GDM1 (cell line): ENCODE measurements at places on chromosomes 1 and 21.

DNA sequence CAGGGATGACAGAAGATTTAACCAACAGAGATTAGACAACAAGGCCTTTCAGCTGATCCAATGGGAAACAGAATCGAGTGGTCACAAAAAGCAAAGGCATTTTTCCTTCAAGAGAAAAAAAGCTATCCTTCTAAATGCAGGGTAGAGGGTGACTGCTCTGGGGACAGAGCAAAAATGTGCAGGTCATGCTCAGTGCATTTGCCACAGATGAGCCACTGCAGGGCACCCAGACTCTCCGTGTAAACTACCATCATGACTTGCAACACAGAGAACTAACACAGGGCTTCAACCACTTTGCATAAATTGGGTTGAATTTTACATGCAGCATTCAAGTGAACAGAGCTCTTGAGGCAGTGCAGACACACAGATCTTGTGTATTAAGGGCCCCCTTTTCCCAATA, 56.8 kb downstream of the PRKAB2 start:
- no peak for DNase-seq

DNA sequence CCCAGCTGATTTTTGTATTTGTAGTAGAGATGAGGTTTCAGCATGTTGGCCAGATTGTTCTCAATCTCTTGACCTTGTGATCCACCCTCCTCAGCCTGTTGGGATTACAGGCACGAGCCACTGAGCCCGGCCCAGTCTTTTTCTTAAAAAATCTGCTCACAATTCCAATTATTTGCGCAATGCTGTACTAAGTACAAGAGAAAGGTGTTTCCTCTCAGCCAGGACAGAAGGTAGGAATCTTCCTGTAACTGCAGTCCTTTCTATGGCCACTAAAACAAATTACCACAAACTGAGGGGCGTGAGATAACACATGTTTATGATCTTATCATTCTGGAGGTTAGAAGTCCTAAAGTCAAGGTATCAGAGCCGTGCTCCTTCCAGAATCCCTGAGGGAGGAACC, 6.9 kb upstream of the CBR3 start:
- DNase-seq, result no peak

GRCh38 chr1:194950584-194950983, 1657.7 kb downstream of the KCNT2 start:
- DNase-seq, result no peak

DNA sequence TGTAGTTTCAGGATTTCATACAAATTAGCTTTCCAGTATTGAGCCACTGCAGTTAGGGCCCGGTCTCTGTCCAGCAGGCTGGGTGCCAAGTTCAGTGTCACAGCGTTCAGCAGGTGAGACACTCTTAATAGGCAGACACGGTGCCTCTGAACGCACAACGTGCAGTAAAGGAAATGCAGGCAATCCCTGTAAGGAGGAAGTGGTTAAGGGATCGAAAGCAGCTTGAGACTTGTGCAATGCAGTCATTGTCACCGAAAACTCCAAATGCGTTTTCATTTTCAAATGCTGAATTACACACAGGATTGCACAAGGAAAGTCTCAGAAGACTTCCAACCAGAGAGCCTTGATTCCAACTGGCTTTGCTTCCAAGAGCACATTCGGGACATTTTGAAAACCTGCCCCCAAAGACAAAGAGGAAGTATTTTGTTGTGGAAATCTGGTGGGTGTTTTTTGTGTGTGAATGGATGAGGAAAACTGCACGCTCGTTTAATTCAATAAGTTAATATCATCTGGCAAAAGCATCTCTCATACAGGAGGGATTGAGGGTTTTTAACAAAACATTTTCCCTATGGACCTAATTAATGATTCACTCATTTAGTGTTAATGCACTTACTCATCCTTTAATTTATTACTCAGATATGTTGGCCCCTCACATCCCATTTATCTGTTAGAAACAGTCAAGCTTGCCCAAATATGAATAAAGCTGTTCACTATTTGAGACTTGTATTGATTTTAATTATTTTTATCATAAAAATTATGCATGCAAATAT, 61.6 kb downstream of the PTGS2 start:
- DNase-seq, result peak; percentile 47

GRCh38 chr1:246278371-246278770, 228.7 kb downstream of the SMYD3 start:
- no peak for DNase-seq

GRCh38 chr1:245310571-245311531, 156.1 kb downstream of the KIF26B start:
- DNase-seq, result peak; percentile 66

GRCh38 chr1:205470131-205470530, 14.3 kb upstream of the BLACAT1 start:
- no peak for DNase-seq

DNA sequence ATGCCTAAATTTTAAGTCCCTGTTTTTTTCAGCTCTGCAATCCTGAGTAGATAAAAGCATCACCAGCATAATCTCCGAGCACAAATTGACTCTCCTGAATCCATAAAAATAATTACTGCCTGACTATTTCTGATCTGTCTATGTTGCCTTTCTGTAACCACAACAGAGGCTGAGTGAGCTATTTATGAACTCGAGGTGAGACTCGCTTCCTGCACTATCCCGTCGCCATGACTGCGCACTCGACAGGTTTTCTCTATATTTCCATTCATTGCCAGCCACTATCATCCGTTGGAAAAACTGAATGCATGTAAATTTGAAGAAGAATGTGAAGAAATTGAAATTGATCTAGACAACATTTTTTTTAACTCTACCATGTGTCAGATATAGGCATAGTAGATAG, 897.2 kb downstream of the ADGRL2 start:
- no peak for DNase-seq

GRCh38 chr21:27694667-27695066, 727.8 kb upstream of the ADAMTS5 start:
- DNase-seq, result no peak

DNA sequence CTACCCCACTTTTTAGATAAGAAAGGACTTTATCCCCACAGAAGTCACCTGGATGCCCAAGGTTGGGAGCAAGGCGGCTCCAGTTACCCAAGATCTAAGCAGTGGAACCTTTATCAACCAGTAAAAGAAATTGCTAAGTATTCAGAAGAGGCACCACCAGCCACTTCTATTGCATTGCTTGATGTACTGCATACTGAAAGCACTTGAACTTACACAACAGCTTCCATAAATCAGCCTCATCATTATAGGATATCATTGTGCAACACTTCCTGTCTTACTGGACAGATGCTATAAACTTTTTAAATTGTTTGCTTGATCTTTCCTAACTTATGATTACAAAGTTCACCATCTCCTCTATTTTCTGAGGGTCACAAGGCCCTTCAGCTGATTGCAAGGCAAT, 642.7 kb upstream of the CXADR start:
- DNase-seq, result no peak
